ENCODE measurements at places on chromosomes 5 and 9. TPM values are rescaled to one million over a fixed set of nuclear protein-coding genes. Genes with fewer than 3 reads are reported as not detected.
A peak's percentile ranks its signal among the peaks of the same experiment; 100 is the strongest.

GRCh38 chr9:133246991-133247390 is 28.0 kb downstream of the ABO start:
- no peaks in the 10 kb centered on the region for H3K27me3 ChIP-seq
- DNase-seq, result no peak
- H3K4me3 ChIP-seq, result no peak overlapping the region
- no peak overlapping the region for H3K27ac ChIP-seq
- no peaks in the 10 kb centered on the region for H3K4me1 ChIP-seq
- H3K36me3 ChIP-seq, result no peaks in the 10 kb centered on the region

- no peak for DNase-seq
- no peaks in the 10 kb centered on the region for H3K36me3 ChIP-seq
- H3K27ac ChIP-seq, result no peak overlapping the region
- H3K4me1 ChIP-seq, result no peaks in the 10 kb centered on the region
These were observed 385.5 kb upstream of the MEF2C start for GRCh38 chr5:89268460-89268859.

DNA sequence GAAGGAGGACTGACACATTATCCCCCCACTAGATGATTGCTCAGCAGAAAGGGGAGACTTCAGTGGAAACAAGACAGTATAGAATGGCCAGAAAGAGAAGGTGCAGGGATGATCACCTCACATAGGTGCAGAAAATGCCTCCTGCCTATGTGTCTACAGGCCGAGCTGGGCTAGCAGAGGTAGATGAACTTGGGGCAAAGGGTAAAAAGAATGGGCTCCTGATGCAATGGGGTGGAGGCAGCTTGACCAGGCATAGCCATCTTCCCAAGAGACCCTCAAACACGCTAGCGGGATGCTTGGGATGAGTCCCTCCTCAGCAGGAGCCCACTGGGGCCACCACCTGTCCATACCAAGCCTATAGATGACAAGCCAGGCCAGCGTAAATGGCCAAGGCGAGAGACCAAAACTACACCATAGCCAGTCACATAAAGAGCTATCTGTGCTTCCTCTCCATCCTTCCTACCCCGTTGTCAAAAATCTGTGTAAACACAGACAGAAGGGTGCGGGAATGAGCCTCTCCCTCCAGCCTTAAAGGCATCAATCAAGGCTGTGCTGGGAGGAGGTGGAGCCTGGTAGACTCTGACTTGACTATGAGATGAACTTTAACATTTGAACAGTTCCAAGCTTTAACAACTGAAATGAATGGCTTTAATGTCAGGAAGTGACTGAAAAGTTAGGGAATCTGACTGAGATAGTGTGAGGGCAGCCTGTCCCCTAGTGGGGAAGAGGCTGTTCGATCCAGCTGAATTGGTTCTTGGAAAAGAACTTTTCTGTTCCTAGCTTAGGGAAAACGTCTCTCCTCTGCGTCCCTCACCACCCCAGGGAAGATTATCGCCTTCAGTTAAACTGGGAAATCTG is 10.4 kb downstream of the C9orf152 start:
- no peak overlapping the region for H3K4me3 ChIP-seq
- no peaks in the 10 kb centered on the region for H3K36me3 ChIP-seq
- H3K4me1 ChIP-seq, result no peaks in the 10 kb centered on the region
- no peak overlapping the region for H3K27ac ChIP-seq

GRCh38 chr9:117116084-117116483 is 298.8 kb downstream of the ASTN2 start:
- H3K4me3 ChIP-seq, result no peak overlapping the region
- H3K4me1 ChIP-seq, result no peaks in the 10 kb centered on the region
- no peaks in the 10 kb centered on the region for H3K36me3 ChIP-seq
- no peak for DNase-seq
- H3K27ac ChIP-seq, result no peak overlapping the region
- H3K27me3 ChIP-seq, result no peaks in the 10 kb centered on the region

DNA sequence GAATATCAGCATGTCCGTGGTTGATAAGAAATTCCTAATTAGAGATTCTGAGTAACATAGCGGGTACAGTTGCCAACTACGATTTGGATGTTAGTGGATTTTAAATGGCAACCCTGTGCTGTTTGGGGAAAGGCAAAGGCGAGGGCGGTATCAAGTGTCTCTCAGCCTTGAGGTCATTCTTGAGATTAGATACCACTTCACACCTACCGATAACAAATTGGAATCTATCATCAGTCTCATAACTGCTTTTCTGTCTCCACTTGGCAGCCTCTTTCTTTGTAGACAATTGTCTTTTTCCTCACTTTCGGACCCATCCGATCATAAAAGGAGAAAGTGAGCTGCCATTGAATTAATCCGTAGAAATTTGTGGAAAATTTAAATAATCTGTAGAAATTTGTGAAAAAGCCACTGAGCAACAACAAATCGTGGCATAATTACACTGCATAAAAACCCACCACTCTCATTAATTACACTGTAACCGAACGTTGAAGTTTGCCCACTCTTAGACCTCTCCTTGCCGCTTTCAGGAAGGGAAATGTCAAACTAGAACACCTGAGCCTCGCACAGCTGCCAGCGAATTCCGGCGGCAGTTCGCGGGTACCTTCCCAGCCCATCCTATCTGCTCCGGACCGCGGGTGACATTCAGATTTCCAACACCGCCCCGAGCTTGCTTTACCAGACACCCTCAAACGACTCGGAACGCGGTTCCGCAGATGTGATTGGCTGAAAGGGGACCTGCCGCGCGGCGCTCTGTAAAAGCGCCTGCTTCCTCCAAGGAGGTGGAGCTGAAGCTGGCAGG is 849 bp upstream of the RGMB start:
- peaks cover 62% of the 10 kb centered on the region for H3K4me1 ChIP-seq
- H3K4me3 ChIP-seq, result peak overlapping the region; percentile 94
- H3K36me3 ChIP-seq, result no peaks in the 10 kb centered on the region
- H3K27ac ChIP-seq, result peak overlapping the region; percentile 93
- no peaks in the 10 kb centered on the region for H3K27me3 ChIP-seq
- DNase-seq, result peak; percentile 94

DNA sequence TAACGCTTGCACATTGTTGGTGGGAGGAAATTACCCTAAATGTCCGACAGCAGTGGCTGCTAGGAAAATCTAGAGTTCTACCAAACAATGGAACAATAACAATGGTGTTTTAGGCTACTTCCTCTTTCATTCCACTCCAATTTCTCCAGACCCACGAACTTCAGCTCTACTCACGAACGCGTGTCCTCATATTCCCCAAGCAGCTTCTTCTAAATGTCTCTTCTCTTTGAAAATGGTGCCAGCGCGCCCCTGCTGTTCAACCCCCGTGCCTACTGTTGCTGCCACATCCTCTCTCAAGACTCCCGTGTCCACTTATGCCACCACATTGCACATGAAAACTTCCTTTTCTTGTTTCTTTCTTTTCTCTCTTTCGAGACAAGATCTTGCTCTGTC is 25.6 kb downstream of the OR2V2 start:
- H3K27ac ChIP-seq, result no peak overlapping the region
- no peaks in the 10 kb centered on the region for H3K36me3 ChIP-seq

DNA sequence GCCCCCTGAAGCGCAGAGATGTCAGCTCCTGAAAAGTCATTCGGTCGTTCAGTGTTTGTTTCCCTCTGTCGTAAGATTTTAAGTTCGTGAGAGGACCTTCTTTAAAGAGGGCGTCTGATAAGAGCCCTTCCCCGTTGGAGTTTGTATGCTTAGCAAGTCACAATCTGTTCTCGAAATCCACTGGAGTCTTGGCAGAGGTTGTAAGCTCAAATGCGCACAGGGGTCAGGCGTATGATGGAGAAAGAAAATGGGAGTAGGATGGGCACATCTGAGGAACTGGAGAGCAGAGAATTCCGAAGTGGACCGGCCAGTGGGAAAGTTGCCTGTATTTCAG is 710 bp downstream of the HSD17B4 start:
- H3K36me3 ChIP-seq, result peaks cover 10% of the 10 kb centered on the region
- peak overlapping the region; percentile 82 for H3K27ac ChIP-seq
- H3K4me1 ChIP-seq, result peaks cover 19% of the 10 kb centered on the region
- H3K27me3 ChIP-seq, result no peaks in the 10 kb centered on the region
- H3K4me3 ChIP-seq, result peak overlapping the region; percentile 79
- no peak for DNase-seq

KLF4 gene
- total RNA-seq, result 41.9 TPM

GRCh38 chr5:123950701-123951581 is 439.0 kb downstream of the CSNK1G3 start:
- no peaks in the 10 kb centered on the region for H3K36me3 ChIP-seq
- no peaks in the 10 kb centered on the region for H3K27me3 ChIP-seq
- H3K4me1 ChIP-seq, result no peaks in the 10 kb centered on the region
- H3K27ac ChIP-seq, result no peak overlapping the region
- H3K4me3 ChIP-seq, result no peak overlapping the region
- DNase-seq, result no peak

DNA sequence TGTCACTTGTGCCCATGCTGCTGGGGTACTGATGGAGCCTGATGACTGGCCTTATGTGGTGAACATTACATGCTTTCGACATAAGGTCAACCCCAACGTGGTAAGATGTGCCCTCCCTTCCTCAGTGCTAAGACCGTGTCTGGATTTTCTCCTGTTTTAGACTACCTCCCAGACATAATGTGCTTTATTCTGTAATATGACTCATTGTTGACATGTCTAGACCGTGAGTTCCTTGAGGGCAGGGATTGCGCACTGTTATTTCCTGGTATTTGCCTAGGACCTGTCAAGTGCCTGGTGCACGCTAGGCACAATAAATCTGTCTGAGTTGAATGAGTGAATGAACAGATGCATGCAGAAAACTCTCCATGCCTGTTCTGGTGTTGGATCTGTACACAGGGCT is 346.0 kb downstream of the KDM4C start:
- no peaks in the 10 kb centered on the region for H3K4me1 ChIP-seq
- DNase-seq, result no peak
- no peak overlapping the region for H3K4me3 ChIP-seq
- no peaks in the 10 kb centered on the region for H3K27me3 ChIP-seq
- H3K27ac ChIP-seq, result no peak overlapping the region

- no peak for DNase-seq
- no peaks in the 10 kb centered on the region for H3K4me1 ChIP-seq
- H3K36me3 ChIP-seq, result no peaks in the 10 kb centered on the region
- no peak overlapping the region for H3K4me3 ChIP-seq
- no peak overlapping the region for H3K27ac ChIP-seq
These were observed 23.2 kb upstream of the IER5L start for GRCh38 chr9:129201289-129201688.
